ENCODE measurements at places on chromosomes 3 and 15.

- no peak for DNase-seq
These were observed 137.2 kb upstream of the CBLB start for GRCh38 chr3:106006001-106006400.

GRCh38 chr3:178482981-178483380 is 53.3 kb upstream of the KCNMB2 start:
- no peak for DNase-seq

GRCh38 chr3:132210476-132211346 is 106.5 kb upstream of the ACP3 start:
- DNase-seq = no peak

GRCh38 chr15:84990507-84990906 is 8.9 kb downstream of the PDE8A start:
- no peak for DNase-seq

GRCh38 chr3:14606669-14607339 is 44.8 kb upstream of the CCDC174 start:
- DNase-seq = no peak

DNA sequence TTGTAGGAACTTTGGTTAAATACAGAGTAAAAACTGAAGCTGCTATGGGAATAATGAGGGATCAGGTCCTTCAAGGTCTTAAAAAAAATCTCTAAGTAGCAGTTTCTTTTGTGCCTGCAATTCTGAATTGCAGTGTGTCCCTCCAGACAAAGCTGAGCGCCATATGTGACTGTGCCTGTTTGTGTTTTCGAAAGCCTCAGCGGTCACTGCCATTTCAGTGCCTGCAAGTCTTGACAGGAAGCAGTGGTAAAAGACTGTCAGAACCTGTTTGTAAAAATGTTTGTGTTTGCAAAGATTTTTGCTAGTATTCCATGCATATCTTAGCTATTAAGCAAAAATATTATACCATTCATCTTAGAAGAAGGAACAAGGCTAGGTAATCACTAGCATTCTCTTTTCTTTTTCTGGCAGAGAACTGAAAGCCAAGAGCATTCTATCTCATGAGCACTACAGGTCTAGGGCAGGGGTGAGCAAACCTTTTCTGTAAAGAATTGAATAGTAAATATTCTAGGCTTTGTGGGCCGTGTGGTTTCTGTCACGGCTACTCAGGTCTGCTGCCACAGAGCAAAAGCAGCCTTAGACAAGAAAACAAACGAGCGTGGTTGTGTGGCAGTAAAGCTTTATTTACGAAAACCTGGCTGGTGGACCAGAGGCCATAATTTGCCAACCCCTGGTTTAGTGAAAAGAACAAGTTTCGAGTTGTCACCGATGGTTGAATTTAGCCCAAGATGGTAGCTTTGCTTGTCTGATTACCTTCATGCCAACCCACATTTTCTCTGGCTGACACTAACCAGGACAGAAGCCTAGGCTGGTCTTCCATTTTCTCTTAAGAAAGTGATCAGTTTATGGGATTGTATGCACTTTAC is 134.4 kb downstream of the CACNA1D start:
- no peak for DNase-seq
